Stimulated activated CD4-positive, alpha-beta T cell treated with anti-CD3 and anti-CD28 coated beads, Interleukin-4, amount 100 ng/mL, for 24 hours (primary cell): ENCODE measurements at places on chromosomes 5 and 9.

GRCh38 chr9:104386425-104387069, 117.5 kb upstream of the OR13F1 start:
- no peak for DNase-seq

DNA sequence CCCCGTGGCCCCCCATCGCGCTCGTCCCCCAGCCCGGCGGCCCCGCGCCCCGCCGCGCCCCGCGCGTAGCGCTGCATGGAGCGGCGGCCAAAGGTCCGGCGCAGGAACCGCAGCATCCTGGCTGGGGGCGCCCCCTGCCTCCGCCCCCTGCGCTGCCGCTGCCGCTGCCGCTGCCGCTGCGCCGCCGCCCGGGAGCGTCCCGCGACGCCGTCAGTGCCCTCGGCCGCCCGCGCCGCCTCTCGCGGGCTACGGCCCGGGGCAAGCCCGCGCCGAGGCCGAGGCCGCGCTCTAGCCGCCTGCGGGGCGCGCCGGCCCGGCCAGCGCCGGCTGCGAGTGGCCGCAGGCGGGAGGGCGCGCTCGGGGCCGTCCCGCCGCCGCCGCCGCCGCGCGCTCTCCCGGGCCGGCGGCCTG, 523 bp downstream of the EPB41L4B start:
- no peak for DNase-seq

DNA sequence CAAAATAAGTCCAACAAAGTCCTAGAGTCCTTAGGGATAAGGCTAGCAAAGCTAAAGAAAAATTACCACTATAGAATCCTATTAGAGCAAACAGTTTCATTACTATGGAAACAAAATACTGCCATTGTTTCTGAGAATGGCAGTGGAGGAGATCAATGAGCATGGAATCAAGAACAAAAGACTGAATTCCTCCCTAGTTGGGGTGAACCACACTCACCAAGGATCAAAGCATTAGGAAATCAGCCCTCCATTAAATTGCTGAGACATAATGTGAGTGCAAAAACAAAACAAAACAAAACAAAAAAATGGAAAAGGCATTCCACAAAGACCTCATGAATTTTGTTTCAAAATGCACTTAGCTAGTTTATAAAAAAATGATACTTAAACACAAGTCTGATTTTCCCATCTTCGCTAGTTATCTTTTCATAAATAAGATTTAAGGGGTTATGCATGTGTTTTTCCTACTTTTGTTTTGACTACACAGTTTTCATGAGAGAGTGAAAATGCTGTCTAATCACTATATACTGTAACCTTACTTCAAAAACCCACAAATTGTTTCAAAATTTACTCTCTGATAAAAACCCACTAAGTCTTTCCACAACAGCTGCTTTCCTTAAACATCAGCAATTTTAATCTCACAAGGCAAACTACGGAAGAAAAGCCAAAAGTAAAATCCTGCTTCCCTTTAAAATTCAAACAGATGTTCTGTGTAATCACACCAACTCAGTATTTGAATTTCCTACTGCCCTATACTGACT, 9.7 kb downstream of the SERINC5 start:
- no peak for DNase-seq

GRCh38 chr9:4138180-4138579, 161.7 kb downstream of the GLIS3 start:
- DNase-seq: no peak

DNA sequence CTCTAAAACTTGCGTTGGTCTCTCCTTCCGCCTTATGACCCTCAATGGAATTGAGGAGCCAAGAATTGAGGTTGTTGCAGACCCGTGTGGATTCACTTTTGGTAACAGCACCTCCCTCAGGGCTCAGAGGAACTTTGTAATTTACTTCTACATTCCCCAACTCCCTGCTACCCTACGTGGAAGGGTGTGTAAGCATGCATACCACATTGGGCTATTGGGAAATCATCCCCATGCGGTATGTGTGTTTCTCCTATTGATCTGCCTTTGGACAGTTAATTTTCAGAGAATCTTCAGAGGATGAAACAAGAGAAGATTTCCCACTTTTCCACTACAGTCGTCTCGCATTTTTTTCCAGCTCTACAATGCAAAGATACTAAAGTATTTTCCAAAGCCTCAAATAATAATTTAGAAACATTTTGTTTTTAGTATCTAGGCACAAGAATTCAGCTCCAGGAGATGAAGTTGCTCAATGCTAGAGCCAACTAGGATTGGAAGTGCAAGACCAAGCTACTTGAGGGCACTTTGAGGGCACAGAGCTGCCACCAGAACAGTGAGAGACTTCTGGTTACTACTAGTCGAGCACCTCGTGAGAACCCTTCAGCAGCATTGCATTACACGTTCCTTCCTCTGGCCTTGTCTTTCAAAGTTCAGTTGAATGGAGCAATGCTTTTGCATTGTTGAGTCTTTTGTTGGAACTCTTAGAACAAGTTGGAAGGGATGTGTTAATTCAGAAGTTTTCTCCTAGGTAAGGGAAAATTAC, 3.4 kb downstream of the C1QTNF3 start:
- no peak for DNase-seq

DNA sequence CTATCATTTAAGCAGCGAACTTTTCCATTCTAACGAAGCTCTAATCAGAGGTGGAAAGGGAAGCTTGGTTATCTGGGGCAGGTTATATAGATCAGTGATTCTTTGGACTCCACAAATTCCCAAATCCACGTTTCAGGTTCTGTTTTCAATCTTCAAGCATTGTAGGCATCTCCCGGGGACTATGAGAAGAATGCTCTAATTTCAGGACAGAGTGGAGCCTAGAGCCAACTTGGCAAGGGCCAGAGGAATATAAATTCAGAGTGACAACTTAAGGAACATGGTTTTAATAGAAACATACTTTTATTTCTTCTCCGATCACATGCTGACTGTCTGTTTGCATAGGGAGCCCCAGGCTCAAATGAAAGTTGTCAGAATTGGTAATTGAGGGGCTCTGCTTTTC, 514.0 kb upstream of the KLF4 start:
- no peak for DNase-seq
